ENCODE measurements at places on chromosomes 3 and 15.
A peak's percentile ranks its signal among the peaks of the same experiment; 100 is the strongest.

GRCh38 chr3:176120507-176120906 lies 1076.8 kb downstream of the TBL1XR1 start:
- no peak for DNase-seq

GRCh38 chr3:26106228-26106627 lies 316.3 kb downstream of the OXSM start:
- DNase-seq: no peak

DNA sequence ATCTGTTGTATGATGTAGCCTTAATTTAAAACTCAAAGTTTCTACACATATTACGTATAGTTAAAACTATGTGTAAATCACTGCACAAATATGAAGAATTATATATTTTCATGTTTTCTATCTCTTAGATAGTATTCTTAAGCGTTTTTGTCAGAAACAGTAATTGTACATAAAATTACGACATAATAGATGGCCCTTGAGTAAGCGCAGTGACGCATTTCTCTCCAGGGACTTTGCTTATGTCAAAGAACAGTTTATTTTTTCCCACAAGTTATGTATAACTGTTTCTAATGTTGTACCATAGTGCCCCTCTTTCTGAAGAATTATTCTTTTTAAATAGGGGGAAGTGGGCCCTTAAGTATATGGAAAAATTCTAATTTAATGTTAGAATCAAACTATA lies 934.0 kb downstream of the VGLL3 start:
- DNase-seq: no peak

- DNase-seq: no peak
These were observed 13.1 kb downstream of the TNK2 start for GRCh38 chr3:195895078-195895860.

DNA sequence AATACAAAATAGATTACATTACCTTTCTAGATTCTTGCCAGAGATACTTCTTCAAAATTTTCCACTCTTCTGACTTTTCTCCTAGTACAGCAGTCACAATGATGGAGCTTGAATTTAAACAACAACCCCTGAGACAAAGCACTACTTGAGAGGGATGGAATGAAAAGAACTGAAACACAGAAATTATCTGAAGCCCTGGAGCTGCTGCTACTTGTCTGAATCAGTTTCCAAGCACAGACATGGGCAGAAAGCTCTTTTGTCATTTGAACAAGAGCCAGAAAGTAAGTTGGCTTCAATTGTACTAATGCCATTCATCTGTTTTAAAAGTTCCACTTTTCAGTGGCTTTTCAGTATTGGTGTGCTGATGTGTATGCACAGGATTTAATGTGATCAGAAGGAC lies 718.5 kb upstream of the ARPP21 start:
- no peak for DNase-seq

GRCh38 chr15:74789171-74789631 lies 7.3 kb downstream of the CSK start:
- DNase-seq: no peak

- no peak for DNase-seq
These were observed 24.9 kb downstream of the AP4E1 start for GRCh38 chr15:50933341-50933740.

DNA sequence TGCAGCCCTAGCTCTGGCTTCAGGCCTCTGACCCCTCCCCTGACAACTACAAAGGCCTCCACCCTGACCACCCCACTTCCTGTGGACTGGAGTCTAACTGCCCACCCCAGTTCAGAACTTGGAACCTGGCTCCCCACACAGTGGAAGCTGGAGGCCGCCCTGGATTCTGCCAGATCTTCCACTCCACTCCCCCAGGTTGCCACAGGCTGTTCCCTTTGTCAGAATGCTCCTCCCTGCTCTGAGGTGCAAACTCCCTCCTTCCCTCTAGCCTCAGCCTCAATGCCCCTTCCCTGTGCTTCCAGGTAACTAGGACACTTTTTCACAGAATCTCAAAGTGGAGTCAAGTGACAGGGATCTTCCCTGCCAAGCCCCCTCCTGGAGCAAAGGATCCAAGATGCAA lies 62.8 kb upstream of the TMEM115 start:
- DNase-seq: no peak

DNA sequence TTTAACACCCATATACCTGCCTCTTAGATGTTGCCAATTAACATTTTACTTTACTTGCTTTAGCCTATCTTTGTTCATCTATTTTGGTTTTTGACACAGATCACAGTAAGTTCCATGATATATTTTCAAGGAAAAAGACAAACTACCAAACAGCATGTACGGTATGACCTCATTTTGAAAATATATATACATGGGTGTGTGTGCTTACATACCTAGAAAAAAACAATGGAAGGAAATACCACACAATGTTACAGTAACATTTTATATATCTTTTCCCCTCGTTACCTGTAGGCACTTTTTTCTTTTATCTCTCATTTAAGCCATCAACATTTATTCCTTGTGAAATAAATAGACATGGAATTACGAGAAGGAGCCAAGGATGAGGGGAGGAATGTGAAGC lies 170.0 kb downstream of the FOXP1 start:
- DNase-seq: no peak

GRCh38 chr15:101031213-101031612 lies 112.1 kb downstream of the LRRK1 start:
- no peak for DNase-seq

DNA sequence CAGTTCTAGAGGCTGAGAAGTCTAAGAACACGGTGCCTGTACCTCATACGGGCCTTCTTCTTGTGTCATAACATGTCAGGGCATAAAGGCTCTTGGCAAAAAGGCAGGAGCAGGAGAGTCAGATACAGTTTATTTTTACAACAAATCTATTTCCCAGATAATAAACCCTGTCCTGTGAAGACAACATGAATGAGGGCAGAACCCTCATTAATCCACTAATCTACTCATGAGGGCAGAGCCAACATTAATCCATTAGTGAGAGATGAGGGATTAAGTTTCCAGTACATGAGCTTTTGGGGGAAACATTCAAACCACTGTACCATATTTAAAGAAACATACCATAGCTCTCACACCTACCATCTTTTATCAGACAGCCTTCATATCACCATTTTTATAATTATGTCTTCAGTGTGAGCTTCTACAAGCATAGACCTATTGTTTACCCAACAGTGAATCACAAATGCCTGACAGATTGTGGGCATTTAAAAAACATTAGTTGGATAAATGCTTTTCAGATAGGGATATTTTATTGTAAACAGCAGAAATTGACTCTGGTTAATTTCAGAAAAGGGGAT lies 645.8 kb downstream of the GRM7 start:
- no peak for DNase-seq

DNA sequence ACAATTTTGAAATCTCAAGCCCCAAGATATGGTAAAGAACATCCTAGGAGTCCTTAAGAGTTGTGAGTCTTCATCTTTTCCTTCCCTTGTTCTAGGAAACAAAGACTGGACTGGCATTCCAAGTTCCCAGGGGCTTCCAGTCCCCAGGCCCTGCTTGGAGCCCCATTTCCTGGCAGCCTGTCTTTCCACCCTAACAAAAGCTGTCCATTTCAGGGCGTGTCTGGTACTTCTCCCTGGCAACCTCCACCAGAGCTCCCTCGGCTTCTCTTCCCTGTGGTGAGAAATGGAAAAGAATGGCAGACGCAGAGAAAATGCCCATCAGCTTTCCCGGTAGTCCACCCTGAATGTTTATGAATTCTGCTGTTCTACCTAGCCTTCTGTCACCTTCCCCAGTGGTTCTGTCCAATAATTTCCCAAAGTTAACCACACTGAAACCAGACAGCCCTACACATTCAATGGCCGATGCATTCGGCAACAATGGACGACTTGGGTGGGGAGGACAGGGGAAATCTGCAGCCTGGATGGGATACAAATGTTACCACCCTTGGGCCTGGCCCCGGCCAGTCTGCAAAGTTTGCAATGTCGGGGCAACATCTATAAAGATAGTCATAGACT lies 6.8 kb downstream of the RAB6B start:
- DNase-seq: no peak

DNA sequence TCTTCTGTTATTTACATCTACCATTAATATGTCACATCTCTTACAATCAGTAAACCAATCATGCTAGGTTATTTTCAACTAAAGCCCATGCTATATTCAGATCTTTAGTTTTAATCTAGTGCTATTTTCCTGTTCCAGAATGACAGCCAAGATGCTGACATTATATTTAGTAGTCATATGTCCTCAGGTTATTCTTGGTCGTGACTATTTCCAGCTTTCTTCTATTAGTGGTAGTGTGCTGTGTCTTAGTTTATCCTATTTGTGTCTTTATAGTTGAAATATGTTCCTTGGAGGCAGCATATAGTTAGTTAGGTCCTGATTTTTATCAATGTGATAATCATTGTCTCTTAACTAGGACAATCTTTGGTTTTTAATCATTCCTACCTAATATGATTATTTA lies 566.5 kb downstream of the CADM2 start:
- DNase-seq: no peak

DNA sequence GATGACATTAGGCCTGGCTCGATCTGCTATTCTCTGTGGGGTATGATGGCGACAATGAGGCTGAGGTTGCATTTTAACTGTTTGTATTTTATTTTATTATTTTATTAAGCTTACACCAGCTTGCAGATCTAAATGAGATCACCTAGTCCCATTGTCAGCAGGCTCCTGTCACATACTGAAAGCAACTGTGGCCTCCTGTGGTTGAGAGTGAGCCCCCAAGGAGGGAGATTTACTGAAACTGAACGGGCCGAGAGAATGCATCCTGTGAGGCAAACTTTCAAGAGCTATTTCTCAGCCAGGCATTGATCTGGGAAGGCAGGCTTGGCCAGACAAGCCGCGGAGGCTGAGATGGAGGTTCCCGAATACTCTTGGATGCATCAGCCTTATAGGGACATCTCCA lies 210.4 kb upstream of the ARRDC4 start:
- no peak for DNase-seq

DNA sequence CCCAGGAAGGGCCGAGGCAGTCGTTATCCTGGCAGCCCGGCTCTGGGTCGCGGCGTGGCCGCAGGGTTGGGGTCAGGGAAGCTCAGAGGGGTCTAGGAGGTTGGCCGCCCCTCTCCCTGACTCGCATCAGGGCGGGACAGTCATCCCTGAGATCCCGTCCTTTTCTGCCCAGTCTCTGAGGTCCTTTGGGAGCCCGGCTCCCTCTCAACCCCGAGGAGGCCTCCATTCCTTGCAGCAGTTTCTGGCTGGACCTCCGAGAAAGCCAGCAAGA lies 495 bp downstream of the HYAL2 start:
- no peak for DNase-seq

- DNase-seq: peak; percentile 55
These were observed 41.0 kb downstream of the ABHD2 start for GRCh38 chr15:89129123-89129815.

- no peak for DNase-seq
These were observed 6.2 kb downstream of the RAB8B start for GRCh38 chr15:63195569-63196015.

DNA sequence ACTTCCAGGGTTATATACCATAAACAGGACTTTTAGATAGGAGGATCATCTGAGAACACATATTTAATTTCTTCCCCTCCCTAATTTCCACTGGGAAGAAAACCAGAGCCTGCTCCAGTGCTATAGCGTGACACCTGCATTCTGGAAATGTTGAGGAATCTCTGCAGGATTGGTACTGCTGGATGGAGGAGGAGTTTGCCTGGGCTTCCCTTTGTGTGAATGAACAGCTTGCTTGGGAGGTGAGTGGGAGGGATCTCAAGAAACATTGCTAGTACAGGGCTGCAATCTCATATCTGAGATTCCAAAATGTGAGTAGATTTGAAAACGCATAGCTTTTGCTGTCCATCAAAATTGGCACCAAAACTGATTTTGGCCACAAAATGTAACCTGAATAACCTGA lies 295.9 kb upstream of the RGMA start:
- no peak for DNase-seq

DNA sequence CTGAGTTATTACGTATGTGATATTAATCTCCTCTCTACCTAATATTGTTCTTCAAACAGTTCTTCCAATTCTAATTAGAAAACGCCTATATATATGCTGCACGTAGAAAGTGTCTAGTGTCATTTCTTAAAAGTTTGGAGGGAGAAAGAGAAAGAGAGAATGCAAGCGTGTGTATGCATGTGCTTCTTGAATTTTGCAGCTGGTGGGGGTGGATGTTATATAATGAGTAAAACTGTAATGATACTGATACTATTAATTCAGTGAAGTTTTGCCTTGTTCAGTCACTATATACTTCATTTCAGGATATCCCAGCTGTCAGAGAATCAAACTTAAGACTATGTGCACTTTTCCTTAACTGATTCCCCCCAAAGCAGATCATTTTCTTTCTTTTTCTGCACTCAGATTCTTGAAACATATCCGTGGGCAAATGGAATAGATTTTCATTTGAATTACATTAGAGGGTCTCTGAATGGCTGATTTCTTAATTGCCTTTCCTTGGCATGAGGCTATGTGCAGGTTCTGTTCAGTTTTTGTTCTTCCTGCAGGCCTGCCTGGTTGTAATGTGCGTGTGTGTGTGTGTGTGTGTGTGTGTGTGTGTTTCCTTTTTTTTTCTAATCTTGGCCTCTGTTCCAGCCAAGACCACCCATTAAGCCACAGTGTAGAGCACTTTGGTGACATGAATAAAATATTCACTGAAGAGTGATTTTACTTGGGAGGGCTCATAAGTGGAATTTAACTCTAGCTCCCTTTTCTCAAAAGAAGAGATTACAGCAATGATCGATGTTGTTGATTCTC lies 617.5 kb downstream of the RBMS3 start:
- no peak for DNase-seq

DNA sequence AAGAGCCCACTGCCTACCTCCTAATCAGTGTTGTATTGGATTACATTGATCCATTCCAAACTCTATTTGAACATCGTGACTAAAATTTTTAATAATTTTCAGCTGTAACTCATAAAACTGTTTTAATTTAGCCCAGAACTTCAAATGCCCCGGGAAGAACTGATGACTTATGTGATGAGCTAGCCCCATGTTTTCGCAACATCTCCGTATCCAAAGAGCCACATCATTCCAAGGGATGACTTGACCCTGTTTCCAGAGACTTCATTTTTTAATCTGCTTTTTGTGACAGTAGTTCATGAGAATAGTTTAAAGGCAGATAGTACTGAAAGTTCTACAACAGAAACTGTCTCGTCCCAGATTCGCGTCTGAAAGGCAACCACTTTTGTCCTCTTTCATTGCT lies 97.4 kb downstream of the STAC start:
- peak; percentile 76 for DNase-seq

DNA sequence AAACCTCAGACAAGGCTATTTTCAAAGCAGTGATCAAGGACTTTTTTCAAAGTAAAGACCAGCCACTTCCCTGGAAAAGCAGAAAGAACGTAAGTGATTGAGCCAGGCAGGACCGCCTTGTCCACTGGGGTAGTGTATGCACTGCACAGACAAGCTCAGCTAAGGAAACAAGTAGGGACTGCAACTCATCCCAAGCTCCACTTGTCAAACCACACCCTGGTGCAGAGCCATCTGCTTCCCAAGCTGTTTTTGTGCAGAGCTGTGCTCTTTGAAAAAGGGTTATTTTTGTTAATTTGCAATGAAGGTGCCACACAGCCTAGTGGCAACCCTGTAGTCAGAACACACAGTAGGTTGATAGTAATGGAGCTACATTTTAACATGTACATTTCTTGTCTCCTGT lies 193.3 kb downstream of the ADAMTS9 start:
- DNase-seq: no peak
